ENCODE measurements at places on chromosomes 1 and 21. TPM values are rescaled to one million over a fixed set of nuclear protein-coding genes. Genes with fewer than 3 reads are reported as not detected.
A peak's percentile ranks its signal among the peaks of the same experiment; 100 is the strongest.

OR2AK2 gene
- polyA plus RNA-seq = not detected

FAM72B gene
- polyA plus RNA-seq = 1.8 TPM

- DNase-seq = no peak
Observed at GRCh38 chr1:235980976-235981375, 83.9 kb downstream of the NID1 start.

- no peak for DNase-seq
Observed at GRCh38 chr1:99725996-99726395, 40.4 kb downstream of the FRRS1 start.

KCNA10 gene
- polyA plus RNA-seq = not detected

- no peak for DNase-seq
Observed at GRCh38 chr21:32728848-32729247, 1.0 kb upstream of the SYNJ1 start.

ZNF326 gene
- polyA plus RNA-seq = 49.4 TPM

PHF13 gene
- polyA plus RNA-seq = 15.1 TPM

ZNF670 gene
- polyA plus RNA-seq = 2.4 TPM

- DNase-seq = peak; percentile 27
Observed at GRCh38 chr21:16534408-16535101, 804.8 kb downstream of the USP25 start.

DNA sequence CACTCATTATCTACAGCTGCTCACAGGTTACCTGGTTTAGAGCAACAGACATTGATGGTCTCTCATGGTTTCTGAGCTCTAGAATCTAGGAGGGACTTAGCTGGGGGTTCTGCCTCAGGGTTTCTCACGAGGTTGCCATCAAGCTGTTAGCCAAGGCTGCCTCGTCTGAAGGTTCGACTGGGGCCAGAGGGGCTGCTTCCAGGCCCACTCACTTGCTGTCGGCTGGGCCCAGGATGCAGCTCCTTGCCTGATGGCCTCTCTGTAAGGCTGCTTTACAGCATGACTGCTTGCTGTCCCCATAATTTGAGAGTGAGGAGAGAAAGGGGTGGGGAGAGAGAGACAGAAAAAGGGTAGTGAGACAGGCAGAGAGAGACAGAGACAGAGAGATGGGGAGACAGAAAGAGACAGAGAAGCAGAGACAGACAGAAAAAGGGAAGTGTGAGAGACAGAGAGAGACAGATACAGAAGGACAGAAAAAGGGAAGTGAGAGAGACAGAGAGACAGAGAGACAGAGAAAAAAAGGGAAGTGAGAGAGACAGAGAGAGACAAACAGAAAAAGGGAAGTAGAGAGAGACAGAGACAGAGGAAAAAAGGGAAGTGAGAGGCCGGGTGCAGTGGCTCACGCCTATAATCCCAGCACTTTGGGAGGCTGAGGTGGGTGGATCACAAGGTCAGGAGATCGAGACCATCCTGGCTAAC, 106.8 kb upstream of the C1orf174 start:
- no peak for DNase-seq

DNA sequence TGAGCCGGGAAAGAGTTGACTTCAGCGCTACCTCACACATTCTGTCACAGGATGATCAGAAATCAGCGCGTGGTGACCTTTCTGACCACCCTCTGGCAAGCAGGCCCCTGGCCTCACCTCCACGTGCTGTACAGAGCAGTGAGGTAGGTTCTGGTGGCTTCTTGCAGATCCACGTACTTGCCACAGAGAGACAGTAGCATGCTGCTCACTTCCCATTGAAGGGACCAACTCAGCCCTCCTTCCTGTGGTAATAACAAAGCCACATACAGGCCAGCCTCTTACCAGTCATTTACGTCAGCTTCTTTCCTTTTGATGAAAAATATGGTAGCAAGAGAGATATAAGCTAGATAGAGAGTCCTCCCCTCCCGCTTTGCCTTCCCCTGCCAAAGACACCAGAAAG, 200.7 kb downstream of the CHRM3 start:
- no peak for DNase-seq

FOXO6 gene
- polyA plus RNA-seq = 6.4 TPM

- no peak for DNase-seq
Observed at GRCh38 chr1:53331446-53332185, 3.7 kb upstream of the LRP8 start.

NTNG1 gene
- polyA plus RNA-seq = 4.9 TPM

B3GALT5 gene
- 9.9 TPM for polyA plus RNA-seq

- no peak for DNase-seq
Observed at GRCh38 chr21:28016571-28016970, 976.1 kb downstream of the LTN1 start.

ALX3 gene
- polyA plus RNA-seq = not detected

FCAMR gene
- polyA plus RNA-seq = 5.3 TPM

AIRE gene
- 14.3 TPM for polyA plus RNA-seq

GRCh38 chr1:32241001-32241763, 5.8 kb upstream of the FAM167B start:
- peak; percentile 71 for DNase-seq

DNA sequence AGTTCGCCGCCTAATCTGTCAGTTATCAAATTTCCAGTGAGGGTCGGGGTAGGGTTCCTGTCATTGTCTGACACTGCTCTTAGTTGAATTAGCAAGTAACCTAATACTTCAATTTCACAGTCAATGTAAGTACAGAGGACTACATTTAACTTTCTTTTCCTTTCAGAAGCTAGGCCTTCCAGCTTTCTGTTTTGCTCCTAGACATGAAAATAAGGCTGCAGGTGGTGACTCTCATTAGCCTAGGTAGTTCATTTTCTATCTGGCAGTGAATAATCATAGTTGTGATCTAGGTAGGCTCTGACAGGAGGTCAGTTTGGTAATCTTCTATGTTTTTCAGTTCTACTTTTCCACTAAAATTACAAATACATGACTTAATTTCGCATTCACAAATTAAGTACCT, 783.1 kb downstream of the MRPL39 start:
- no peak for DNase-seq

- no peak for DNase-seq
Observed at GRCh38 chr1:68497358-68497698, 446 bp upstream of the DEPDC1 start.

GBP6 gene
- 0.04 TPM for polyA plus RNA-seq

GRCh38 chr1:216456682-216457081, 33.4 kb upstream of the USH2A start:
- DNase-seq = no peak

- DNase-seq = peak; percentile 28
Observed at GRCh38 chr1:175072099-175072951, 4.7 kb downstream of the TNN start.

GRCh38 chr1:74679811-74680210, 6.2 kb upstream of the ERICH3 start:
- no peak for DNase-seq

GRCh38 chr1:75426688-75427087, 184.2 kb downstream of the SLC44A5 start:
- no peak for DNase-seq

DNA sequence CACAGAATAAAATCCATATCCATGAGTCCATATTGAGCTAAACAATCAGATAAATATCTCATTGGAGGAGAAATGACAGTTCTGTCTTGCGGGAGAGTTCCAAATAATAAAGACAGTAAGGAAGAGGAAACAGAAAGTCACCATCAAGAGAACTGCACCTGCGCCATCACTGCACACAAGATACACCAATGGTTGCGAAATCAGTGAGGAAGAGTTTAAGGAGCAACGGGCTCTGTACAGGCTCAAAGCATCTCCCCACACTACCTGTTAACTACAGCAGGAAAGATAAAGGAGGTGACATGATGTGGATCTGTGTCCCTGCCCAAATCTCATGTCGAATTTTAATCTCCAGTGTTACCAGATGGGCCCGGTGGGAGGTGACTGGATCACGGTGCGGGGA, 7.8 kb downstream of the C2CD2 start:
- no peak for DNase-seq

- no peak for DNase-seq
Observed at GRCh38 chr1:182303778-182304177, 87.8 kb downstream of the GLUL start.

- no peak for DNase-seq
Observed at GRCh38 chr21:28791595-28792282, 200.9 kb downstream of the LTN1 start.

LCE3D gene
- not detected for polyA plus RNA-seq

DNA sequence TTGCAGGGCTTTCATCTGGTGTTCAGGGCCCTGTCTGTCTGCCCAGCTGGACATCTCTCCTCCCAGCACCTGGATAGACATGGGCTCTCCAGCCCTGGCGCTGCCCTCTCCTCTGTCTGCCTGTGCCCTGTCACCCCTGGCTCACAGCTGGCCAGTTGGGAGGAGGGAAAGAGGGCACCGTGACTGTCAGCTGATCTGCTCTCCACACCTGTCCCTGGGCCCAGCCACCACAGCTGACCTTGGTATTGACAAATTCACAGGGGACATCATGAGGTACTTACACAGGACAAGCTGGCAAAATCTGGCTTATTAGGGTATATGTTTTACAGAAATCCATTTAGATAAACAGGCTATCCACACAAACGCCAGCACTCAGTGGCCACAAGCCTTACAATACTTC, 8.3 kb downstream of the TNR start:
- DNase-seq = no peak

LRRC53 gene
- polyA plus RNA-seq = 0.25 TPM

GRCh38 chr21:39630827-39631226, 18.1 kb downstream of the B3GALT5 start:
- DNase-seq = no peak

DNA sequence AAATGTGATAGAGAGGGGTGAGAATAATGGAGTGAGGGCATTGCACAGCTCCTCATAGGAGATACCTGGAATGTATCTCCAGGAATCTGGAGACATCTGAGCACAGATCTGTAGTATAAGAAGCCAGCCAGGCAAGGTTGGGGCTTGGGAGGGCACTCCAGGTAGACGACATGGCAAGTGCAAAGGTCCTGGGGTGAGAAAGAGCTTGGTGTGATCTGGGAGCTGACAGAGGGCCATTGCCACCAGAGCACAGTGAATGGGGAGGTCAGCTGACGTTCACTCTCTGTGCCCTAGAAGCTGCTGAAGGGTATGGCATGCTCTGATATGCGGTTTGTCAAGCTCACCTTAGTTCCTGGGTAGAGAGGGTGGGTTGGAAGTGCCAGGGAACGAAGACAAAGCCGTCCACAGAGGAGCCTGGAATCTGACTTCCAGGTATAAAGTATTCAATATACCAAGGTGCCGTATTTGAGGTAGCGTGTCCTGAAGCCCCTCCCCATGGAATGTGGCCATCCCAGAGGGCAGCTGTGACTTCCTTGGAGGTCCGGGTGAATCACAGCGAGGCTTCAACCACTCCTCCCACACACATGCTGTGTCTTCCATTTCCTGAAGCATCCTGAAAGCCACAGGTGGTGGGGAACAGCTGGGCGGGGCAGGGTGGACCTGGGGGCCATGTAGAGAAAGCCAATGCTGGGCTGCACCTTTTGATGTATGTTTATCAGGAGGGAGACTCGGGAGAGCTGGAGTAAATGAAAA, 182.7 kb upstream of the KLHDC7A start:
- DNase-seq = no peak

DNA sequence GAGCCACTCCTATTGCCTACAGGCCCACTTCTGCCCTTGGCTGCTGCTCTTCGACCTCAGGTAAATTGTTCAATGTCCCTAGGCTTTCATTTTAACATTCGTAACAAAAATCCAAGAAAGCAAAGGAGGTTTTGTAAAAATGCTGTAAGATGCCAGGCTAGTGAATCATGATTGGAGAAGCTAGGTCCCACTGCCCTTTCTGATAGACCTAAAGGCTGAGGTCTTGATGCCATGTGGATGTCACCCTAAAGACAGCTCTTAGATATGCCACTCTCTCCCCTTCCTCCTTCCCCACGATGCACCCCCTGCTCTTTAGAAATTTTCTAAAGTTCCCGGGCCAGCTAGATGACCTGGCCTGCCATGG, 9.9 kb upstream of the TMEM39B start:
- DNase-seq = no peak

DNA sequence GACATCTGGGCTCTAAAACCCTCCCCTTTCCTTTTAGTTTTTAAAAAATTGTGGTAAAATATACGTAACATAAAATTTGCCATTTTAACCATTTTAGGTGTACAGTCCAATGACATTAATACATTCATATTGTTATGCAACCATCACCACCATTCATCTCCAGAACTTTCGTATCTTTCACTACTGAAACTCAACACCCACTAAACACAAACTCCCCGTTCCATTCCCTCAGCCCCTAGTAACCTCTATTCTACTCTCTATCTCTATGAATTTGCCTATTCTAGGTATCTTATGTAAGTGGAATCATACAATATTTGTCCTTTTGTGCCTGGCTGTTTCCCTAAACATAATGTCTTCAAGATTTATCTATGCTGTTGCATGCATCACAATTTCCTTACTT, 19.4 kb upstream of the TTC4 start:
- DNase-seq = no peak

Measured in large intestine (tissue), 12 donors.